ENCODE measurements at places on chromosomes 5 and 9. TPM values are rescaled to one million over a fixed set of nuclear protein-coding genes. Genes with fewer than 3 reads are reported as not detected.

DNA sequence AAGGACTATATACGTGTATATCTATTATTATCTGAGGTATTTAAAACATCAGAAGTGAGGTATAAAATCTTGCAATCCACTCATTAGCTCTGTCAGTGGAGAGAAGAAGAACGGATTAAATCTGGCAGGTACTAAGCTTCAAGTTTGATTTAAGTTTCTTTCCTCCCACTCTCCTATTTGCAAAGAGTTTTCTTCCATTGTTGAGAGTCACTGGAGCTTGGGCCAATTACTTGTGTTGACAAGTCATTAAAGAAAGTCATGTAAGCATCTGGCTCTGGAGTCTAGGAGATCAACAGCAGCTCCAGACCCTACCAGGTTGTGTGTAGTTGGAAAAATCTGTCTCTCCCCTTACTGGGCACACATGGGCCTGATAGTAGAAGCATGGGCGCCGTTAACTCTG is 476.8 kb upstream of the SMARCA2 start:
- H3K27me3 ChIP-seq, result no peaks in the 10 kb centered on the region
- H3K27ac ChIP-seq, result no peak overlapping the region
- no peaks in the 10 kb centered on the region for H3K4me1 ChIP-seq
- H3K36me3 ChIP-seq, result no peaks in the 10 kb centered on the region
- DNase-seq, result no peak
- no peak overlapping the region for H3K4me3 ChIP-seq

GRCh38 chr9:95201206-95201605 is 116.3 kb downstream of the FANCC start:
- no peaks in the 10 kb centered on the region for H3K36me3 ChIP-seq
- no peak overlapping the region for H3K27ac ChIP-seq
- H3K4me1 ChIP-seq, result no peaks in the 10 kb centered on the region
- H3K27me3 ChIP-seq, result no peaks in the 10 kb centered on the region
- no peak for DNase-seq
- H3K4me3 ChIP-seq, result no peak overlapping the region

DNA sequence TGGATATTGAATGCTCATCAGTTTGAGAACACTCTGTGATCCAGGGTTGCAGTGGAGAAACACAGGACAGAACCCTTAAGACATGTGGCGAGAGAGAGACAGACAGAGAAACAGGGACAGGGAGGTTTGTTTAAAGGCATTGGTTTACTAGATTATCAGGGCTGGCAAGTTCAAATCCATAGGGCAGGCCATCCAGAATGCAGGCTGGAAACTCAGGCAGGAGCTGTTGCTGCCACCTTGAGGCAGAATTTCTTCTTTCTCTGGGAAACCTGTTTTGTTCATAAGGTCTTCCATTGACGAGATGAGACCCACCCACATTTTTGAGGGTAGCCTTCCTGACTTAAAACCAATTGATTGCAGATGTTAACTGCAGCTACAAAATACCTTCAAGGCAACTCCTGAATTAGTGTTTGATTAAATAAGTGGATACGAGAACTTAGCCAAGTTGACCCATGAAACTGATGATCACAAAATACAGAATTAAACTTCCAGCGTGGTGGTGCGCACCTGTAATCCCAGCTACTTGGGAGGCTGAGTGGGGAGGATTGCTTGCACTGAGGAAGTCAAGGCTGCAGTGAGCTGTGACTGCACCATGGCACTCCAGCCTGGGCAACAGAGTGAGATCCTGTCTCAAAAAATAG is 55.9 kb downstream of the NSUN2 start:
- no peaks in the 10 kb centered on the region for H3K4me1 ChIP-seq
- DNase-seq, result no peak
- H3K4me3 ChIP-seq, result no peak overlapping the region
- H3K27ac ChIP-seq, result no peak overlapping the region
- H3K36me3 ChIP-seq, result no peaks in the 10 kb centered on the region
- no peaks in the 10 kb centered on the region for H3K27me3 ChIP-seq

DNA sequence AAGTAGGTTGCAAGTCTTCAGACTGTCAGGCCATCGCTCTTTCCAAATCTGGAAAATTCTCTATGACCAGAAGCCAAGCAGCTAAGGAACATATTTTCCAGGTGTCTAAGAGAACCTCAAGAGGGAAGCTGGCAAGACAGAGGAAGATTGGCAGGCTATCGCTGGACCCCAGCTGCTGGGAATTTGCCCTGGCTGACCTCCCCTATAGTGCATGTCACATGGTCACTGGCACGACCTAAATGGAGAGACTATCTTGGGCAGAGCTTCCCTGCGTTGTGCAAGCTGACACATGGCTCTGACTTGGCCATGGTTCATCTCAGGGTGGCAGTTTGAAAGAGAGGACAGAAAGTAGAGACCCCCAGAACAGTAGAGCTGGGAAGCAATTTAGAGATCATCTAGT is 104.9 kb upstream of the ZNF618 start:
- no peak overlapping the region for H3K27ac ChIP-seq
- H3K4me1 ChIP-seq, result no peaks in the 10 kb centered on the region
- no peaks in the 10 kb centered on the region for H3K36me3 ChIP-seq
- H3K4me3 ChIP-seq, result no peak overlapping the region
- no peak for DNase-seq

GRCh38 chr9:127570533-127571111 is 41.5 kb upstream of the STXBP1 start:
- H3K4me3 ChIP-seq, result no peak overlapping the region
- no peaks in the 10 kb centered on the region for H3K36me3 ChIP-seq
- H3K4me1 ChIP-seq, result peaks cover 7% of the 10 kb centered on the region
- no peaks in the 10 kb centered on the region for H3K27me3 ChIP-seq
- peak overlapping the region; percentile 94 for H3K27ac ChIP-seq

DMRTA1 gene
- 11.0 TPM for total RNA-seq

FOXD4 gene
- total RNA-seq, result not detected

PCDHGA9 gene
- 17.1 TPM for total RNA-seq
